ENCODE measurements at places on chromosomes 11 and 22.
A peak's percentile ranks its signal among the peaks of the same experiment; 100 is the strongest.

DNA sequence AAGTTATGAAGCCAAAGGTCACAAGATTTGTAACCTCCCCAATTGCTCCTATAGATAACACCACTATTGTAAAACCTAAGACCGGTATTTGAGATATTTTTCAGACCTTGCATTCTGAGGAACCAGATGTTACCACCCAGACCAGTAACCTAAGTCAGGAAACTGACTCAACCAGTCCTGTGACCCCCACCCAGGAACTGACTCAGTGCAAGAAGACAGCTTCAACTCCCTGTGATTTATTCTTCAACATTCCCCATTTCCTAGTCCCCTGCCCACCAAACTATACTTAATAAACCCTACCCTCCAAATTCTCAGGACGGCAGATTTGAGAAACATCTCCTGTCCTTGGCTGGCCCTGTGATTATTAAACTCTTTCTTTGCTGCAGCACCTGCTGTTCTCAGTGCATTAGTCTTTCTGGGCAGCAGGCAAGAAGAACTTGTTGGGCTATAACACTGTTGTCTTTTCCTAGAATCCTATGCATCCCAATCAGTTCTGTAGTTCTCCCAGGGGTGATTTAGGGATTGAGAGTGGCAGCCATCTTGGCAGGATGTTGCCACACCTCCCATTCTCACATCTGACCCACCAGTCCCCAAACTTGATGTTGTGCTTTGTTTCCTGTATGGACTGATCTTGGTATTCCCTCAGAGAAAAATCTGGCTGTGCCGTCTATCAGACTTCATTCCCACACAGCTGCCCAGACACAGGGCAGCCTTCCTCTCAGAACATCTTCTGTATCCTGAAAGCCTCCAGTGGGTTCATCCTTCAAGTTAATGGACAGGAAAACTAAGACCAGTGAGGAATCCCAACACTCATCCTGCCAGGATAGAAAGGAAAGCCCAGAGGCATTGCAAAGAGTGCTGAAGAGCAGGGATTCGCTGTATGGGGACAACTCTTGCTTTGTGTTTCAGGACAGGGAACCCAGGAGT lies 104.0 kb downstream of the PDE2A start:
- DNase-seq = no peak

GRCh38 chr11:104462341-104462740 lies 298.4 kb upstream of the PDGFD start:
- no peak for DNase-seq

DNA sequence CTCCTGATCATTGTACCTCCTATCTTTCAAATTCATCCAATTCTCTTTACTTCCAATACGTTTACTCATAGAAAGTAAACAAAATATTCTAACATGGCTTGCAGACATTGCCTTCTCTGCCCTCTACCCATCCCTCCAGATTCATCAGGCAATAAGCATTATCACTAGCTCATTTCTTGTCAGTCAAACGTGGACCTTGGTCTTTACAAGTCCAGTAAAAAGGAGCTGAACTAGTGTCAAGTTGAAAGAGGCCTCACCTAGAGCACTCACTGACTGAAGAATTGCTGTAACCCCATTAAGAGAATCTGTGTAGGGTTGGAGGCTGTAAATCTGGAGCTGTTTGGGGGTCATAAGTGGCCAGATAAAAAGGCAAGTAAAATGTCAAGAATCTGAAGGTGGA lies 435.0 kb upstream of the CCDC179 start:
- no peak for DNase-seq

DNA sequence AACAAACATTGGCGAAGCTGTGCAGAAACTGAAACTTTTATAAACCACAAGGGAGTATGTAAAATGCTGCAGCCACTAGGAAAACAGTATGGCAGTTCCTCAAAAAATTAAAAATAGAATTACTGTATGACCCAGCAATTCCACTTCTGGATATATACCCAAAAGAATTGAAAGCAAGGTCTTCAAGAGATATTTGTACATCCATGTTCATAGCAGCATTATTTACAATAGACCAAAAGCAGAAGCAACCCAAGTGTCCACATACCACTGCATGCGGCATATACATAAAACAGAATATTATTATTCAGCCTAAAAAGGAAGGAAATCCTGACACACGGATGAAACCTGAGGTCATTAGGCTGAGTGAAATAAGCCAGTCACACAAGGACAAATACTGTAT lies 85.8 kb downstream of the RELT start:
- peak; percentile 1 for DNase-seq

- DNase-seq = no peak
Observed at GRCh38 chr11:128310676-128311445, 276.5 kb downstream of the ETS1 start.

Data from CD4-positive, alpha-beta T cell treated with Interleukin-21 for 1 hour (primary cell).